ENCODE measurements at places on chromosomes 2 and 18.

GRCh38 chr2:20838016-20838415 lies 15.1 kb upstream of the LDAH start:
- DNase-seq: no peak

- DNase-seq: no peak
Observed at GRCh38 chr2:67036444-67036843, 360.7 kb upstream of the ETAA1 start.

- DNase-seq: no peak
Observed at GRCh38 chr2:186590759-186591505, 1.1 kb downstream of the ITGAV start.

DNA sequence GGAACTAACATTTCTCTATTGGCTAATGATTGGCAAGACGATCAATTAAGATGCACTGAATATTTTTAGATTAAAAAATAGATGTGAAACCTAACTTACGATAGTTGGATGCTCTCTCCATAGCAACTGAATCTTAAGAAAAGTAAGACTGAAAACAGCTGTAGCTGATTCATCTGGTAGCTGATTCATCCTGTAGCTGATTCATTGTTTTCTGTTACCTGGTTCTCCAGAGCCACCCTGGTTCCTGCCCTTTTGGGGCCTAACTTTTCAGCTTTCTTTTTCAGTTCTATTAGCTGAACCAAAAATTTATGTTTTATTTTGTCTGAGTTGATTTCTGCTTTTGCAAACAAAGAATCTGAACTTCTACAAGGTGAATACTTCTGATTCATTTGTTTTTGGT lies 22.7 kb upstream of the SPR start:
- DNase-seq: no peak

DNA sequence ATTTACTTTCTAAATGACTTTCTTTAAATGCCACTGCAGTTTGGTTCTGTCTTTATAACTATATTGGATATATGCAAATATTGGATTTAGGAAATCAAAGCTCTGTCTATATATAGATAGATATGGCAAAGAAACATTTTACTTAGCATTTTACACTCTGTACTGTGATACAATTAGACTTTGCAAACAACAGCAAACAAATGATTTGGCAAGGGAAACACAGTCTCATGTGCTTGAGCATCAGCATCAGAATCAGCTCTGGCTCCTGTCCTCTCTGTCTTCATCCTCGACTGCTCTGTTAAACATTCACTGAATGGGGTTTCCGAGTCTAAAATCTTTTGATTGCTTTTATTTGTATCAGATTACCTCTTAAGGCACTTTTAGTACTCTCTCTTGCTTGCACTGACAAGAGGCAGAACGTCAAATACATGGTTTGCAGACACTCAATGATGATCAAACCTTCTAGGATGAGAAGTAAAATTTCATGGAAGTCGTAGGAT lies 176.8 kb upstream of the LRP1B start:
- no peak for DNase-seq

DNA sequence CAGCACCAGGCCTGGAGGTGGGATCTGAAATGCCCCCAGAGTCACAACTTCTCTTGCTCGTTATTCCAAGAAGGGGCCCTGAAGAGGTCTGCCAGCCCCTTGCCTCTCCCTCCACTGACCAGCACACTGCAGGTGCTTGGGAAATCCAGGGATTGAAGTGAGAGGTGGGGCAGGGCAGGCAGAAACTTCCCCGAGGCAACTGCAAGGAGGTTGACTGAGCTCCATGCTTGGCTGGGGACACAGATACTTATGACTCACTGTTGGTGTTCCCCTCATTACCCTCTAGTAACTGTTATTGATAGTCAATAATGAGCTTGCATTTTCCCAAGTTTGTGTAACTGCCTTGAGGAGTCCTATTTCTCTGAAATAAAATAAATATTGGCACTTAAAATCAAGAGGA lies 47.5 kb downstream of the MARCO start:
- no peak for DNase-seq

DNA sequence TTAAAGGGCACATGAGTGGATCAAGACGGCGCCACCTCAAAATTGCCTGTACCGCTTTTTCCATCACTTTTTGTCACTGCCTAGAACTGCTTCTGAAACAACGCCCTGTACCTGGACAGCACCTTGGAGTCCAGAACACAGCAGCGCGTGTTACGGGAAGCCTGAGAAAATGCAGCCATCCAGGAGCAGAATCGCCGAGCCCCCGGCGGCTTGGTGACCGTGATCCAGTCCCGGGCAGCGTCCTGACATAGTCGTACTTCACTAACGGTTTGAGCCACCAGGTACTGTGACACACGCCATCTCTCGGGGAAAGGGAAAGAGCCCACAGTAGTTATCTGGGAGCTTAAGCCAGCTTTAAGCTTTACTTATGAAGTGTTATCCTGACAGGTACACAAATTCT lies 168.9 kb upstream of the SALL3 start:
- DNase-seq: no peak

GRCh38 chr2:177670791-177671535 lies 278.4 kb downstream of the AGPS start:
- DNase-seq: no peak

DNA sequence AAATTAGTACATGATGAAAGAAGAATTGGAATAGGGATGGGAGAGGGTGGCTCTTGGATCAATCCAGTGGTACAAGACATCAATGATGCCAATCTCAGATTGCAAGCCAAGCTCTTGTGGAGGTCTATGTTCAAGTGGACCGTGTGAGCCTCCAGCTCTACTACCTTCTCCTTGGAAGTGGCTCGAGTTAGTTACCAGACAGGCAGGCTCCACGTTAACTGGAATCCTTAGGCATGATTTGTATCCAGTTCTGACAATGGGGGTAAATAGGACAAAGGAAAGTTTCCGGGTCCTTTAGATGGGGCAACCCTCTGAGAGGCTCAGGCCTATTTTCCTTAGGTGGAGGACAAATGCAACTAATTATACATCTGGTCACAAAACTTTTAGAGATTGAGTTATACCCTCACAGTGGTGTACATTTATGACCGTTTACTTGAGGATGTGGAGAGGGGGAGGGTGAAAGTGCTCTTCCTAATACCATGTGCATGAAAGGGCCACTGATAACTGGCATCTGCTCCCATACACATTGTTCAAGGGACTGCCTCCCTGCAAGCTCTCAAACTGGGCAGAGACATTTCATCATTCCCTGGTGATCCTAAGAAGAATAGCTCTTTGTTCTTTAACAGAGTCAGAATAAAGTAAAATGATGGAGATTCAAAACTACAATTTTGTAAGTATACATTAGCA lies 180.2 kb downstream of the SOCS6 start:
- no peak for DNase-seq

DNA sequence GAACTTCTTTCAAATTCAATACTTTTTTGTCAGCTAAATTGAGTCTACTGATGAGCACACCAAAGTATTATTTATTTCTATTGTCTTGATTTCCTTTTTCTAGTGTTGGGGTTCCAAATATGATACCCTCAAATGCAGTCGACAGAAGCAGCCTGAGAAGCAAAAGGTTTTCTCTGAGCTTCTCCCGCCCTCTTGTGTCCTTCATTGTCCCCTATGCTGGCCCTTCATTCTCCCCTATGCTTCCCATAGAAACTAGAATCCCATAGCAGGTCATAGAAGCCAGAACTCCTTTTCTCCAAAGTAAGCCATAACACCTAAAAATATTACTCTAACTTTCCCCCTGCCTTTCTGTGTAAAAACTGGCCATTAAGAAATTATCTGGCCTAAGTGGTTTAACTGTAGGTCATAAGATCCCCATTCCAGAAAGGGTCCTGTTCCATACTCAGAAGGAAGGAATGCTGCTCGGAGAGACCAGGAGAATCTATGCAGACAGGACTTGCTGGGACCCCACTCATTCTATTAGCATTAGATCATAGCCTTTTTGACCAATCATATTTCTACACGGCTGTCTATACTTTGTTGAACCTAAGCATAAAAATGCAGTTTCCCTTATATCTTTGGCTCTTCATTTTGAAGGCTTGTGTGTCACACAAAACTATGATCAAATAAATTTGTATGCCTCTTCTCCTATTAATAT lies 764.6 kb upstream of the PKDCC start:
- no peak for DNase-seq

DNA sequence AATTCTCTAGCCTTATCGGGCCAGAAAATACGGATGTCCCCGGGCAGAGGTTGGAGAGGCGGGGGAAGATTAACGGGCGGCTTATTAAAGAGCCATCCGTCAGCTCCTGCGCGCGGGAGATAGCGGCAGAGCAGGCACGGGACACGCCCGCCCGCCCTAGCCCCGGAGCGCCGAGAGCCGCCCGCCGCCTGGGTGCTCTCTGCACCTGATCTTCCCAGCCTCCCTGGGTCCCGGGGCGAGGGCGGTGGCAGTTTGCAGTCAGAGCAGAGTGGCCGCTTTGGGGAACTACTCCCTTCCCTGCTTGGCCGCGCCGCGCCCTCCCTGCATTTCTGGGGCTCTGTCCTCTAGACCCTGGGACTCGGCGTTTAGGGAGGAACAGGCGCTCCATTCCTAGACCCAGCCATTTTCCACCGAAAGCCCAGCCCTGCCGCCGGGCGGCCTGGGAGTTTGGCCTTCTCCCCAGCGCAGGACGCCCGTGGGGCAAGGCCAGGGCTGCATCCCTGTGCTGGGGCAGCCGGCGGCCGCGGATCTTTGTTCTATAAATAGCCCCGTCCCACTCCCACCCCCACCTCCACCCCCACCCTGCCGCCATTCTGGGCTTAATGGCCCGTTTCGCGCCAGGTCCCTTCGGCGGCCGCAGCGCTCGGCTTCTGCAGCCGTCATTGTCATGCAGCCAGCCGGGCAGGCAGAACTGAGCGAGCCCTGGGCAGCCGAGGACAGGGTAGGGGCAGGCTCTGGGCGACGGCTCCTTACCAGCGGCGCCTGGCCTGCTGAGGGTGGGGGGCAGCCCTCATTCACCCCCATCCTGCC lies 6.6 kb downstream of the GAD1 start:
- no peak for DNase-seq

DNA sequence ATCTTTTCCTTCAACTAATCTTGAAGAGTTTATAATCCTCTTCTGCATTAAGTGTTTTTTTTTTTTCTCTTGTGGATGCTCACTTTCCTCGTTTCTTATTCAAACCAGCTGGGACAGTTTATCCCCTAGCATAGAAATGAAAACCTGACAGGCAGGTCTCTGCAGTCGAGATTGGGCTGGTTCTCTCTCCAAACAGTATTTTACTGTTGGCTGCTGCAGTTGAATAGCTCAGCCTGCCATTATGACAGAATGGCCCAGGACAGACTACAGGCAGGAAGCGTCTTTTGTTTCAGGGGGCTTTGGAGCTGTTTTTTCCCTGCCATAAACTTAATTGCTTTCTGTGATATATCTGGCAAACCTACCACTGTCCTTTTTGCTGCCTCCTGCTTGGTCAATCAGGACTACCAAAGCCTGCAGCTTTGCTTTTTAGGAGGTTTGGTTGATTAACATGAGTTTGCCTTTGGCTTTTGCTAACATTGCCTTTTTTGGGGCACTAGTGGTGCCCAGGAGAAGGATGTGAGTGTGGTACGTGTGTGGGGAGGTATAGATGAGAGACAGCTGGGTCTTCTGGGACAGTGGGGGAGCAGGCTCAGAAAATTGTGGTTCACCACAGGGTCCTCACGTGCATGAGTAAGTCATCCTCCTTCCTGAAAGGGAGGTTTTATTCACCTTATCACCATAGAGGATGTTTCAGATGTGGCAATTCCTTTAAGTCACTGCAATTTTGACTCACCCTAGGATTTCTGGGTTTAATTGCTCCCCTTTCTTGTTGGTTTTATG lies 128.7 kb downstream of the LYPD6B start:
- no peak for DNase-seq

GRCh38 chr2:79189465-79189864 lies 29.9 kb upstream of the REG3A start:
- no peak for DNase-seq

GRCh38 chr2:70870790-70871189 lies 35.2 kb upstream of the CD207 start:
- no peak for DNase-seq

GRCh38 chr2:218788529-218789255 lies 6.7 kb downstream of the CYP27A1 start:
- DNase-seq: no peak

DNA sequence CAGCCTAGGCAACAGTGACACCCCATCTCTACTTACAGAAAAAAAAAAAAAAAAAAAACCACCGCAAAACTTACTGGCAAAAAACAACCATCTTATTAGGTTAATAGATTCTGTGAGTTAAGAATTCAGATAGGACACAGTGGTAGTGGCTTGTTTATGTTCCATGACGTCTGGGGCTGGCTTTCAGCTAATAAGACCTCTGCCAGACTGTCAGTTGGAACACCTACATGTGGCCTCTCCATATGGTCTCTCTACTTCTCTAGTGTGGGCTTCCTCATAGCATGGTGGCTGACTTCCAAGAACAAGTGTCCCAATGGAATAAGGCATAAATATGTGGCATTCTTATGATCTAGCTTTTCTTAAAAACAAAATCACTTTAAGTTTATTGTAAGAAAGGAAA lies 94.0 kb upstream of the OTX1 start:
- DNase-seq: no peak

DNA sequence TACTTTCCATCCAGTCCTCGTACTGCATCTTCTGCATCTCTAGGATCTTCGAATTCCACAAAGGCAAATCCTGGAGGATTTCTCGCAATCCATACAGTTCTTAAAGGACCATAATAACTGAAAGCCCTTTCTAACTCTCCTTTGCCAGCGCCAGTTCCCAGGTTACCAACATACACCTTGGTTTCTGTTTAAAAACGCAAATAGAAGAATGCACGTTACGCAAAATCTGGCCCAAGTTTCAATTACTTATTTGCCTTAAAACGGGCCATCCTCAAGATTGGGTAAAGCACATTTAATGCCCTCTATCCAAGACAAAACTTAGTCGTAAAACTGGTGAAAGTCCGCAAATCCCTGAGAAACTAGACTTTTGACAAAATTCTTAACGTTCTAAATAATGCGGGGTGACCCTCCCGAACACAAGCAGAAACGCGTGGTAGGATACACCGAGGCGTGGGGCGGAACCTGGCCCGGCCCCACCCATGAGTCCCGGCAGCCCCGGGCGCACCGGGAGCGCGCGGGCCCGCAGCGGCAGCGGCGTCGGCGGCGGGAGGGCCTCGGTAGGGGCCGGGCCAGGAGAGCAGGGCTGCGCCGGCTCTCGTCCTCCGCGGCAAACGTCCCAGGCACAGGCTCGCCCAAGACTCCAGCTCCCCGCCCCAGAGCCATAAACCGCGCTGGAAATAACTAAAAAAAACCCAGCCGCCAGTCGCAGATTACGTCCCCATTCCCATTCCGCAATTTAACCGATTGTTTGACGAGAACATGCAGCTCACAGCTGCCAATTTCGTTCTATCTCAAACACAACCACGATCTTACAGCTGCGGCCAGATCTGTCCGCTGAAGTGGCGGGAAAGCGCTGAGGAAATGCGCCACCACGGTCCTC lies 910 bp downstream of the SRSF7 start:
- DNase-seq: peak; percentile 32

Data from effector CD8-positive, alpha-beta T cell (primary cell).